ENCODE measurements at places on chromosomes 4 and X.
A peak's percentile ranks its signal among the peaks of the same experiment; 100 is the strongest.

DNA sequence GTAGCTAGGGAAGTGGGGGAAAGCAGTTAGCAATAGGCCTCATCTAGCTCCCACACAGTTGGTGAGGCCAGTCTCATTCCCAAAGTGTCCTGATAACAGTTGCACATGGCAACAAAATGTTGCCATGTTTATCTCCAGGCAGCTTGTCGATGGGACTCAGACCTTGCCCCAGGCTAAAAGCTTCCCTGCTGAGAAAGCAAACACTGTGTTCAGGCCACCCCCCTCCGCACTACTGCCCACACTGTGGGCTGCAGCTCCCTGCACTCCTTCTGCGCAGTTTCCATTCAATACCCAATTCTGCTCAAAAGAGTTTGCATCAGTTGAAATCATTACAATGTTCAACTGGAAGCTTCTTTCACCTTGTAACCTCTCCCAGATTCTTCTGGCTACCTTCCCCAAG is 287.8 kb upstream of the GK2 start:
- DNase-seq = no peak

- peak; percentile 13 for DNase-seq
Measured at GRCh38 chr4:183960046-183960420, 54.9 kb downstream of the STOX2 start.

DNA sequence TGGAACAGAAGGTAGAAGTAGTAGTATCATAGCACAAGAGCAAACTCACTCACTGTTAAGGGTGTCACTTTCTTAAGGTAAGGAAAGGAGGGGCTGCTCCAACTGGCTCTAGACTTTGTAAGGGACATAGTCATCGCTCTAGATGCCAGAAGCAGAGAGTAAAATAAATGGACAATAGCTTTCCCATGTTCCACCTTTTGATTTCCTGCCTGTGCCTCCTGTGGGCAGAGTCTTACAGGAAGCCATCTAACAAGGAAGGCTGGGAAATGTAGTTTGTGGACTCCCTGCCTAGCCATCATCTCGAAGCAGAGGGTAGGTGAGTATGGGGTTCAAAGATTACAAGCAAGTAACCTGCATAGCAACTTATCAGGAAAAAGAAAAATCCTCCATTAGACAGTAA is 1.7 kb upstream of the METTL14 start:
- DNase-seq = no peak

DNA sequence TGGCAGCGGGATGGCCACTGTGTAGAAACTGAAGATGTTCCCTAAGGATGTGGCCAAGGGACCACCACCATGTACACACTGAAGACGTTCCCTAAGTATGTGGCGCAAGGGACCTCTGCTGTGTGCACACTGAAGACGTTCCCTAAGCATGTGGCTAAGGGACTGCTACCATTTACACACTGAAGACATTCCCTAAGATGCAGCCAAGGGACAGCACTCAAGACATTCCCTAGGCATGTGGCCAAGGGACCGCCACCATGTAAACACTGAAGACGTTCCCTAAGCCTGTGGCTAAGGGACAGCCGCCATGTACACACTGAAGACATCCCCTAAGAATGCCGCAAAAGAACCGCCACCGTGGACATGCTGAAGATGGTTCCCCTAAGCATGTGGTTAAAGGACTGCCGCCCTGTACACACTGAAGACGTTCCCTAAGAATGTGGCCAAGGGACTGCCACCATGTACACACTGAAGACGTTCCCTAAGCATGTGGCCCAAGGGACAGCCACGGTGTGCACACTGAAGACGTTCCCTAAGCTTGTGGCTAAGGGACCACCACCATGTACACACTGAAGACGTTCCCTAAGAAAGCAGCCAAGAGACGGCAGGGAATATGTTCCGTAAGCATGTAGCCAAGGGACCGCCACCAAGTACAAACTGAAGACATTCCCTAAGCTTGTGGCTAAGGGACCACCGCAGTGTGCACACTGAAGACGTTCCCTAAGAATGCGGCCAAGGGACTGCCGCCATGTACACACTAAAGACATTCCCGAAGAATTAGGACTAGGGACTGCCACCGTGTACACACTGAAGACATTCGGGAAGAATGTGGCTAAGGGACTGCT is 43.3 kb downstream of the DHRSX start:
- no peak for DNase-seq

DNA sequence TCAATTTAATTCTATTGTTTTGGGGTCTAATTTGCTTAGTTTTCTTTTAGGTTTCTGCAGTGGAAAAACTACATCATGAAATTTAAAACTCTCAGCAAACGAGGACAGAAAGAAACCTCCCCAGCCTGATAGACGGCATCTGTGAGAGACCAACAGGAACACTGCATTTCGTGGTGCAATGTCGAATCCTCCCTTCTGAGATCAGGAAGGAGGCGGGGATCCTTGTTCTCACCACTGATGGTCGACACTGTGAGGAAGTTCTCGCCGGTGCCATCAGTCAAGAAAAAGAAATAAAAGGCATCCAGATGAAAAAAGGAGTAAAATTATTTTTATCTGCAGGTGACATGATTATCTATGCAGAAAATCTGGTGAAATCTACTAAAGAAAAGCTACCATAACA is 16.5 kb downstream of the GAK start:
- DNase-seq = no peak

GRCh38 chrX:11960031-11960430 is 178.2 kb upstream of the FRMPD4 start:
- DNase-seq = no peak

- no peak for DNase-seq
Measured at GRCh38 chr4:39181520-39181904, 817 bp upstream of the WDR19 start.

GRCh38 chr4:156553659-156554058 is 417.9 kb downstream of the PDGFC start:
- no peak for DNase-seq

DNA sequence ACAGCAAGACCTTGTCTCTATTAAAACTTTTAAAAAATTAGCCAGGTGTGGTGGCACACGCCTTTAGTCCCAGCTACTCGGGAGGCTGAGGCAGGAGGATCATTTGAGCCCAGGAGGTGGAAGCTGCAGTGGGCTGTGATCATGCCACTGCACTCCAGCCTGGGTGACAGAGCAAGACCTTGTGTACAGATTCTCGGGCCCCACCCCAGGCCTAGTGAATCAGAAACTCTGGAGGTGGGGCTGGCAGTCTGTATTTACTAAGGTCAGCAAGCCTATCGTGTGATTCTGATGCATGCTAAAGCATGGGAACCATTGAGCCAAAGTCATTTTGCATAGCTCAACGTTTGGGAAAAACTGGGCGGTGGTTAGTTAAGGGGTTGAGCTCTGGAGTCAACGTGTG is 3.5 kb downstream of the S100G start:
- no peak for DNase-seq

DNA sequence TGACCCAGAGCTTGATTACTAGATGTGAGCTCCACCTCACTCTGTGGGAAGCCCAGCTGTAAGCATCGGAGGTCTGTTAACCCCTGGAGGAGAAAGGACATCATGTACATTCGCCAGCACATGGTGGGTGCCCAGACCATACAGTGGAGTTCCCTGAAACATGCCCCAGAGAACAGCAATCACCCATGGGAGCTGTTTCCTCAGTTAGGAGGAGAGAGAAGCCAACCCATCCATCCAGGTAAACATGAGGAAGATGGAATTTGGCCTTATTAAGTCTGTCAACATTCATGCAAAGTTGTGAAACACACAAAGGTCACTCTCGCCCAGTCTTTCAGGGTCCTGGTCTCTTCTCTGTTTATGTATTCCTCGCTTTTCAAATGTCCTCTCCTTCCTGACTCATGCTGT is 354.7 kb downstream of the ANK2 start:
- no peak for DNase-seq

DNA sequence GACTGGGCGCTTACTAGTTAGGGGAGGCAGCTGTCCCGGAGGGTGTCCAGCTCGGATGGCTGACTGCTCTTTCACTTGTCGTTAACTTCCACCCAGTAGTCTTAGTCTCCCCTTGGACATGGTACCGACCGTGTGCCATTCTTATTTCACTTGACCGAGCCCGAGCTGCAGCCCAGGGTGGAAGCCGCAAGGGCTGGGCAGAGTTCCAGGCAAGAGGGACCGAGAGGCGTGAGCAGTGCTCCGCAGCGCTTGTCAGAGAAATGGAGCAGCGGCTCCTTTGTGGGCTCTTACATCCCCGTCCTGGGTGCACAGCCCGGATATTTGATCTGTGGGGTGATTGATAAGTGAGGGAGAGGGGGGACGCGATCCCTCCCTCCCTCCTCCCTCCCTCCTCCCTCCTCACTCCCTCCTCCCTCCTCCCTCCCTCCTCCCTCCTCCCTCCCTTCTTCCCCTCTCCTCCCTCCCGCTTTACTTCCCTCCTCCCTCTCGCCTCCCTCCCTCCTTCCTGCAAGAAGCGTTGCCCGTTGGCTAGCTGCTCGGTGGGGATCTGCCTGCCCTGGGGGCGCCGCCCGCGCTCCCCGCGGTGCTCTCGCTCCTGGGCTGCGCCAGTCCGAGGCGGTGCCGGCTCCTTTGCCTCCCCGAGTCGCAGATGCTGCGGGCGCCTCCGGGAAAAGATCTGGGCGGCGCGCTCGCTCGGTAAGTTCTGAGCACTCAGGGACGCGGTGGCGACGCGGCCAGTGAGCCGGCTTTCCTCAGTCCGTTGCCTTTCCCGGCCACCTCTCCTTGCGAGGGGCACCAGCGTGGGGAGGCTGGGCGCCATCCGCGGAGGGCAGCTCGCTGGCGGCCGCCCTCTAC is at the start of gene SLITRK2:
SLITRK2 (plus strand) TSS at position 499 of the 855 bp plus-strand sequence. CDS start 4,597 bp downstream, outside the sequence.
- no peak for DNase-seq

- no peak for DNase-seq
Measured at GRCh38 chrX:2692221-2693112, 1.4 kb downstream of the CD99 start.

GRCh38 chr4:87749883-87750282 is 49.5 kb upstream of the IBSP start:
- peak; percentile 7 for DNase-seq

DNA sequence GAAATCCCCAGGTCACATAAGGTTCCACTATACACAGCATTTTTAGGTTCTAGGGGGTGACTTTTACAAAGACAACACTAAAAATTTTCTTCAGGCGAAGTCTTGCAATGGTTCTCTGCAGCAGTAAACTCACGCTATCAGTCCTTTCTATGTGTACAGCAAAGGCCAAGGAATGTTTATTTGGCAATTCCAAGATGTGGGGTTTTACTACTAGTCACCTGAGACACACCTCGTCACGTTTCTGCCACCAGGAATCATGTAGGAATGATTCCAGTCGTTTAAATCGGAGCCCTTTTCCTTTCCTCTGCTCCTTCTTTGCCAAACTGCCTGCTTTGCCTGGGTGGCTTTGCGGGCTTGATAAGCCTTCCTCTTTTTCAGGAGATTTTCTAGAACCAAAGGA is 75.9 kb upstream of the ENPEP start:
- no peak for DNase-seq

- no peak for DNase-seq
Measured at GRCh38 chrX:46953597-46953996, 41.4 kb downstream of the JADE3 start.

All from stromal cell of bone marrow (primary cell).